Caki2 (cell line): ENCODE measurements at places on chromosomes 11 and 22. TPM values are rescaled to one million over a fixed set of nuclear protein-coding genes. Genes with fewer than 3 reads are reported as not detected.

GRCh38 chr11:110076371-110076965 is 16.7 kb upstream of the ZC3H12C start:
- peak; percentile 79 for DNase-seq

Gene FREY1
- total RNA-seq: 1.3 TPM in 1 of 2 replicates, not detected in the other

- no peak for DNase-seq
Observed at GRCh38 chr11:14022821-14023220, 60.3 kb downstream of the SPON1 start.

- no peak for DNase-seq
Observed at GRCh38 chr11:125173556-125173955, 9.0 kb downstream of the PKNOX2 start.

DNA sequence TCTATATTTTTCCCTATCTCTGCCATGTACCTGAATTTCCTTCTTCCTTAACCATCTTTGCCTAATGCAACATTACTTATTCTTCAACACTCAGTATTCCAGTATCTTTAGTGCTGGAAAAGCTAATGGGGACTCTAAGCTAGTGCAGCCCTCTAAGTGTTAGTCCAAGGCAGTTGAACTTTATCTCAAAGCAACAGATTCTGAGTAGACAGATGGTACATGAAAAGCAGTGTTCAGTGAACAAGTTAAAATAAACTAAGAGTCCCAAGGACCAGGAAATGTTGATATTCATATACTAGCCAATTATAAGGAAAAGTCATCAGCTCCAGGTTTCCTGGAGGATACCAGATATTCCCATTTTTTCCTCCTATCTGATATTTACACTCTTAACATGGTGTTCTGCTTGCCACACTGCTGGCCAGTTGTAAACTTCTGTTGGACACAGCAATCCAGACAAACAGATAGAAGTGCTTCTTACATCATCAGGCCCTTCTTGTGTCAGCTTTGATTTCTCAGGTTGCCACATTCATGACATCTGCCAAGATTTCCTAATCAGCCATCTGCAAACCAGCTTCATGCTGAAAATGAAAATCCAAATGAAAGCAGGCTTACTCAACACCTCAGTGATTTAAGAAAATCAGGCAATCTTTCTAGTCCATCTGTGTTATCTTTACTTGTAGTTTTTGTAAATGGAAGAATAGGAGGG is 255.9 kb upstream of the POU2AF2 start:
- no peak for DNase-seq

GRCh38 chr11:28346721-28347120 is 238.5 kb downstream of the METTL15 start:
- no peak for DNase-seq

Gene OVCH2
- total RNA-seq: not detected in 2 replicates

Gene YPEL1
- total RNA-seq: 0.75 and 2.2 TPM in 2 replicates

Gene IRAG1
- total RNA-seq: 0.23 and 0.30 TPM in 2 replicates

- DNase-seq: no peak
Observed at GRCh38 chr11:70640408-70640807, 242.1 kb downstream of the CTTN start.

DNA sequence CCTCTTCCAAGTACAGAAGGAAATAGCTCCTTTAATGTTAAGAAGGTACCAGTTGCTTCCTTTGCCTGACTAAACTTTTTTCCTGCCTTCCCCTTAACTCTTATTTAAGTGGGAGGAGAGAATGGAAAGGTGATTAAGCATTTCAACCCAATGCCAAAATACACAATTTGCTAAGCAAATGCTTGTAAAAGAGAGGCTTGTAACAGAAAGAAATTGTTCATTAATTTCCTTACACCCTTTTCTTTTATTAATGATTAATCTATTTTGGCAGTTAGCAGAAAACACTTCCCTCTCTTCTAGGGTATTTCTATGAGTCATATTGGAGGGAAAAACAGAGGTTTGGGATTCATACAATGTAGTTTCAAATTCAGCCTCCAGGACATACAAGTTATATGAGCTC is 427.6 kb upstream of the FAT3 start:
- peak; percentile 88 for DNase-seq

DNA sequence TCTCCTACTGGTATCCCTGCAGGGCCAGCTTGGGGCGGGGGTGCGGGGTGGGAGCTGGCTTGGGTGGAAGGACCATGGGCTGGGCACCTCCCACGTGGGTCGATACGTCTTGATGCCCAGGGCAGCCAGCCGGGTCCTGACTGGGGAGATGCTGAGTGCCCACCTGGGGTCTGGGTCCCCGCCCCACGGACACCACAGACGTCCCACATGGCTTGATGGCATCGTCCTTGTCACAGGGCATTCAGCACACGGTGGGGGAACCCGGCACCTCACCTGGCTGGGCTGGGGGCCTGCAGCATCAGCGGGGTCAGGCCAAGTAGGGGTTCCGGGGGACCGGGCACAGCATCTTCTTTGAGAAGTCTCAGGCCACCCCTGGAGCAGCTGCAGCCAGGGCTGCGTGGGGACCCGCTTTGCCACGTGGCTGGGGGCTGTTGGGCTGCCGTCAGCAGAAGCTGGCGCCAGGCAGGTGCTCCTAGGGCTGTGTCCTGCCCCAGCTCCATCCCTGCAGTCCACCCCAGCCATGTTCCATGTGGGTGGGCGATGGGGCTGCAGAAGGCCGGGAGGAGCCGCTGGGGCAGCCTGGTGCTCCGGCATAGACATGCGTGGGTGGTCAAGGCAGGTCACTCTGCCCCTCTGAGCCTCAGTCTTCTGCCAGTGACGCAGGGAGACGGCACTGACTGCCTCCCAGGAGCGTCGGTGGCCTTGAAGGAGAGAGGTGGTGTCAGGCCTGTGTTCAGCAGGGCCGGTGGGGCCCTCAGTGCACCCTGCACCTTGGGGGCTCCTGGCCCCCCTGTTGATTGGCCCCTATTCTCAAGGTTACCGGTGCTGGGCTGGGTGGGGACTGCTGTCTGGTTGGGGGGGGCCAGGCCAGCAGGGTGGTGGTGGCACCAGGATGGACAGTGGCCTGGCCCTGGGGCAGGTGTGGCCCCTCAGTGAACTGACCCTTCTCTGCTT is 8.4 kb downstream of the SELENOO start:
- DNase-seq: no peak

Gene KMT5B
- 2.2 and 3.8 TPM in 2 replicates for total RNA-seq

GRCh38 chr11:61745781-61746441 is 6.5 kb upstream of the MYRF start:
- no peak for DNase-seq

Gene FGF4
- total RNA-seq: not detected in 2 replicates

Gene UQCC3
- 18.2 and 25.6 TPM in 2 replicates for total RNA-seq

DNA sequence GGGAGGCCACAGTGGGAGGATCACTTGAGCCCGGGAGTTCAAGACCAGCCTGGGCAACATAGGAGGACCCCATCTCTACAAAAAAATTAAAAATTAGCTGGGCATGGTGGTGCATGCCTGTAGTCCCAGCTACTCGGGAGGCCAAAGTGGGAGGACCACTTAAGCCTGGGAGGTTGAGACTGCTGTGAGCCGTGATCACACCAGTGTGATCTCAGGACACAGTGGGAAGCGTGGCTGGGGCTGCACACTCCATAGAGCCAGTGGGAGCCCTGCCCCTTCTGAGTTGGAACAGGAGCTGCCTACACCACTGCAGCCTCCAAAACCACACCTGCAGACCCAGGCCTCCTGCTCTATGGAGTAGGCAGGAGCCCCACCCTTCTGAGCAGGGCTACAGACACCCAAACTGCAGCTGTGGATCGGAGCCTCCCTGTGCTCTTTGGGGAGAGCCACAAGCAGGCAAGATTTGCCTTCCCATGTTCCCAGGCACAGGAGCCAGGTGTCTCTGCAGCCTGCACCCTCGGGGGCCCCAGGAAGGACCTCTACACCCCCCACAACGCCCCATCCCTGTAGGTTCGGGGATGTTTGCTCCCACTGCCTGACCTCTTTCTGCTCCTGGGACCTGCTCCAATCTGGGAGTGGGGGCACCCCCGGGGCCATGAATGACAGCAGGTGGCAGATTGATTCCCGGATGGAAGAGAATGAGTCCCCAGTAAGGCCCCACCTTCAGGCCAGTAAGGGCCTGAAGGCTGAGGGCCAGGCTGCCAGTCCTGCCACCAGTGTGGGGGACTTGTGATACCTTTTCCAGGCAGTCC is 245.4 kb downstream of the BUD13 start:
- DNase-seq: no peak
